ENCODE measurements at places on chromosomes 7 and 10.

DNA sequence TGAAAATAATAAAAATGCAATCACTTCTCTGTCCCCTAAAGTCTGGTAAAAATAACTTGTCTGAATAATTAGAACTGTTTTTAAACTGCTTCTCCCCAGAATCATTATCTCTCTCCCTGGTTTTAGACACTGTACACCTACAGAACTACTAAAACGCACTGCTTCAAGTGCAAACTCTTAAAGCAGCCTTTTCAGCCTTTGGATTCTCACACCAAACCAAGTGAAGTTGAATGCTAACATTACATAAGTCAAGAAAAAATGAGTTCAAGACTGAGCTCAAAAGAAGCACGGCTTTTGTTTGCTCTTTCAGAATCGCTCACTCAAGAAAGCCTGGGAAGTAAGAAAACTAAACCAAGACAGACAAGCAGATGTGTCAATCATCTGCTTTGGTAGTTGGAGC lies 188.8 kb downstream of the LSM5 start:
- DNase-seq: no peak

GRCh38 chr10:31034098-31034909 lies 2.6 kb upstream of the ZNF438 start:
- no peak for DNase-seq

DNA sequence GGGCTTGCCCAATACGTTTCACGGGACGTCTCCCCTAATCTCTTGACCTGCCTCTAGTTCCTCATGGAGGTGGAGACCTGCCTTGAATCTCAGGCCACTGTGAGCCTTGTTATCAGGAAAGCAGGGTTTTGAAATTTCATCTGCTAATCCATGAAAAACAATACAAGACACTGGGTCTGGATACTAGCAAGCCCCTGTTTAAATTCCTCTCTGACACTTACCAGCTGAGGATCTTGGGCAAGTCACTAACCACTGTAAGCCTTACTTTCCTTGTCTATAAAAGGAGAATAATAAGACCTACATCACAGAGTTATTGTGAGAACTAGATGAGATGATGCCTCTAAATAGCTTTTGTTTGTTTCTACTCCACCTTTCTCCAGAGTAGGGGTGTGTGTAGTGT lies 303.6 kb downstream of the FGFR2 start:
- DNase-seq: no peak

GRCh38 chr7:104231054-104232046 lies 23.5 kb upstream of the ORC5 start:
- no peak for DNase-seq

DNA sequence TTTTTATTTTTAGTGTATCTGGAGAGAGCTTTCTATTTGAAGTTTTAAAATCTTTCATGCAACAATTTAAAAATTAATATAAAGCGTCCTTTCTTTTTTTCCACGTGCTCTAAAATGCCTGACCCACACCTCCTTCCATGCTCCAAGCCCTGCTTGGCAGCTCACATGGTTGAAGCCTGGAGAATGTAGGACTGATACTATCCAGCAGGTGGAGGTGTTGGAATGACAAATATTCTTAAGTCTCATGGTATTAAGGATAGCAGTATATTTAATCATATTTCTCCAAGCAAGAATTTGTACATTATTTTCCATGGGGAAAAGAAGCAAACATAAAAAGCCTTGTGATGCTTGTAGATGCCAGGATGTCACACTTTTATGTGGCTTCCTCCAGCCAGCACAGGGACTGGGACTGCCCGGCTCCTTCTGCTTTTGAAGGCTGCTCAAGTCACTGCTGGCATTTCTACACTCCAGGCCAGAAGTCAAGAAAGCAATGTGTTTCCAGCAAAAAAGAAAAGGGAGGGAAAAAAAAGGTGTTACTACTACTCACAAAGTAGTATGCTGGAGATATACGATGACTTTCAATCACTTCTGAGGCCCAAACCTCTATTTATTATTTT lies 49.7 kb downstream of the BZW2 start:
- no peak for DNase-seq

DNA sequence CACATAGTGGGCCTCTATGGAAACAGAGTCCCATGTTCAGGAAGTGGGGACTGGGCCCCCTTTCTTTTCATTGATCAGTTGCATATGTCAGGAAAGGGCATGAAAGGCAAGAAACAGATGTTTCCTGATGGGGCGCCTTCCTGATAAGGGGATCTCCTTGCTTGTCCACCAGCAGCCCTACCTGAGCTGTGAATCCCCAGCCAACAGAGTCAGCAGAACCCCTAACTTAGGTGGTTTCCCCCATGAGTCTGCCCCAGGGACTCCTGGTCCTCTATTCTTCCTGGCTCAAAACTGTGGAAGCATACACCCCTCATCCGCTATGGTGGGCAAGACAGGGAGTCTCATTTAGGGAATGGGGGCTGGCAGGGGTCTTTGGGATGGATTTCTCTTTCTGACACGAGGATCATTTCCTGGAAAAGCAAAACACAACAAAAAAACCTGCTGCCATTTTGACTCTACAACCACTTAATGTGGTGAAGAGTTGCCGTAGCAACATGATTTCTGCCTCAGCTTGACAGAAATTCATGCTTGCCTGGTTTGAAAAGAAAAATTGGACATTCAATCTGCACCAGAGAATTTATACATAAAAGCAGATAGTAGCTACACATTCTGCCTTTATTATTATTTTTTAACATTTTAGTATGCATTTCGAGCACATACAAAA lies 119.8 kb downstream of the SPAG6 start:
- DNase-seq: no peak

GRCh38 chr7:50978633-50979215 lies 196.0 kb upstream of the GRB10 start:
- no peak for DNase-seq

DNA sequence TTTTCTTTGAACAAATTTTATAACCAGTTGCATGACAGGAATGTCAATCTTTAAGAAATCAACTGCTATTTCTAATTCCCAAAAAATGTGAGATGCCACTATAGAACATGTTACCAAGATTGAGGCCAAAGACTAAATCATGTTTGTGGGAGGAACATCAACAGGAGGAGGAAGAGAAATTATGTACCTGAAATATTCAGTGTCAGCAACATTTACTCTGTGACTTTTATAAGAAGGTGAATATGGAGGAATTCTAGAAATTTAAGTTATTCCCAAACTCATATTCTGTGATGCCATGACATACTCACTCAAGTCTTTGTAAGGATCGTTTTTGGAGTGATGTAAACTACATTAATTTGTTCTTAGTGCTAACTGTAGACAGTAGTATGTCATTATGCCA lies 408.4 kb downstream of the SH2D4B start:
- DNase-seq: no peak

DNA sequence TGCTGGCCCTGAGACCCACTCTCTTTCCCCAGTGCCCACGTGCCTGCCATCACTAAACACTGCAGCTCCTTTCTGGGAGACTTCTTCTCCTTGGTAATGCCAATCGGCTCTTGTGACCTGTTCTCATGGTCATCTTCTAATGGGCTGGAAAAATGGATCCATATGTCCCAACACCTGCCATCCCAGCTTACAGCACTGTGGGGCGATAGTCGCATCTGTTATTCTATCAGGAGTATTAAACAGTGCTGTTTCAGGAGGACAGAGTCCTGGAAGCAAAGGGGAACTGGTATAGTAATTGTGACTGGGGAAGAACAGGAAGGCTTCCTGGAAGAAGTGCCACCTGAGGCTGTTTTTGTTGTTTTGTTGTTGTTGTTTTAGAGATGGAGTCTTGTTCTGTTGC lies 411.2 kb downstream of the GLRX3 start:
- DNase-seq: no peak

DNA sequence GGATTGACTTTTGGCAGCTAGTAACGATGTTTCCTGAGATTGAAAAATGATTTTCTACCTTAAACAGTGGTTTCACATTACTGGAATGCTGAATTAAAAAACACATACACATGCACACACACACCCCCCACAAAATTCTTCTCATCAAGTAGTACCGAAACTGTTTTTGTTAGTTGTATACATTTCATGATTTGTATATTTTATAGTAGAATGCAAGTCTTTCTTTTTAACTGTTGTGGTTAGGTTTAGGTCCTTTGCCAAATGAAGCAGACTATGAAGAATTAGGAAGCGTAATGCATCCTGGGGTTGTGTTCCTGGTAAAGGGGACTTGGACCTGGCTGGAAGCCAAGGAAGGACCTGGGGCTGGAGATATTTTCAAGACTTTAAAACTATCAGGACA lies 505.8 kb downstream of the SUGCT start:
- DNase-seq: no peak

- no peak for DNase-seq
Measured at GRCh38 chr10:69151984-69152383, 28.0 kb downstream of the VPS26A start.

DNA sequence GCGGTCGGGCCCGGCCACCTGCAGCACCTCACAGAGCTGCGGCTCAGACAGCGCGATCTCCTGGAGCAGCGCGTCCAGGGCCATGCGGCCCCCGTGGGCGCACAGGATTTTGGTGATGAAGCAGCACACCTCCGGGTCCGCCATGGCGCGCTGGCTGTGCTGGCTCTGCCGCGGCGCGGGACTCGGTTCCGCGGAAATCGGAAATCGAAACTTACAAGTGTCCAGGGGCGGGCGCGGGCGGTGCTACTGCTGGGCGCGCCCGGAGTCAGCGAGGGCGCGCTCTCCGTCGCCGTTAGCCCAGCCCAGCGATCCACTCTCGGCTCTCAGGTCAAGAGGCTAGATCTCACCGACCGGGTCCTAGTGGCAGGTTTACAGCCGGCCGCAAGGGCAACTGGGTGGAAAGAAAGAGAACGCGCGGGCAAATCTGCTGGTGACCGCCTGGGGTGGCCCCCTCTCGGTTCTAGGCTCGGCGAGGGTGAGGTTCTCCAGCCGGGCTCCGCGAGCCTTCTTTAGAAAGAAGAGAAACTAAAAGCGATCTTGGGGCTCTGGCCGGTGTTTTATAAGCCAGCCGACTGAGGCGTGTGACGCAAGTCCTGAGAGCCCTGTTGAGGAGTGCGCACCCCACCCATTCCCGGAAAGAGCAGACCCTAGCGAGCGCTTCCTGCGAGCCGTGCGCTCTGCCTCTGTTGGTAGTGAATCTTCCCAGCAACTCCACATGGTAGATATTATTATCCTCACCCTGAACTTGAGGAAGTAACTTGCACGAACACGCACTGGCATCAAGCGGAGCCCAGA lies at the start of gene ZC3HAV1:
Gene ZC3HAV1, minus strand, starts transcription at position 533 of the 795 bp plus-strand sequence. Its CDS starts 389 bp downstream, at position 144.
- peak; percentile 74 for DNase-seq

- no peak for DNase-seq
Measured at GRCh38 chr10:62148155-62148554, 120.5 kb downstream of the RTKN2 start.

DNA sequence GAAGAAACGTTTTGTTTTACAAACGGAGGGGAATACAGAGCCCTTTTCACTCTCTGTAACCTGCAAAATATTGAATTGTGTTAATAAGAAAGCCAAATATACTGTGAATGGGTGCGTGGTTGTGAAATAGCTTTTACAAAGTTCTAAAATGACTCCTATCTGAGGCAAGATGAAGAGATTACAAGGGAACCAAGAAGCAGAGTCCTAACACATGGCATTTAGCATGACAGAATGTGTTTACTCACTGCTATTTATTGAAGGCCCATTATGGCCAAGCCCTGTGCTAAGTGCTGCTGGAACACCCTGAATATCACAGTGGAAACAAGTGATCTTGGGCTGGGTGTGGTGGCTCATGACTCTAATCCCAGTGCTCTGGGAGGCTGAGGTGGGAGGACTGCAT lies 12.9 kb downstream of the JCAD start:
- no peak for DNase-seq

- DNase-seq: no peak
Measured at GRCh38 chr7:31192986-31193385, 140.9 kb downstream of the ADCYAP1R1 start.

- DNase-seq: no peak
Measured at GRCh38 chr7:118753479-118753878, 529.0 kb downstream of the ANKRD7 start.

DNA sequence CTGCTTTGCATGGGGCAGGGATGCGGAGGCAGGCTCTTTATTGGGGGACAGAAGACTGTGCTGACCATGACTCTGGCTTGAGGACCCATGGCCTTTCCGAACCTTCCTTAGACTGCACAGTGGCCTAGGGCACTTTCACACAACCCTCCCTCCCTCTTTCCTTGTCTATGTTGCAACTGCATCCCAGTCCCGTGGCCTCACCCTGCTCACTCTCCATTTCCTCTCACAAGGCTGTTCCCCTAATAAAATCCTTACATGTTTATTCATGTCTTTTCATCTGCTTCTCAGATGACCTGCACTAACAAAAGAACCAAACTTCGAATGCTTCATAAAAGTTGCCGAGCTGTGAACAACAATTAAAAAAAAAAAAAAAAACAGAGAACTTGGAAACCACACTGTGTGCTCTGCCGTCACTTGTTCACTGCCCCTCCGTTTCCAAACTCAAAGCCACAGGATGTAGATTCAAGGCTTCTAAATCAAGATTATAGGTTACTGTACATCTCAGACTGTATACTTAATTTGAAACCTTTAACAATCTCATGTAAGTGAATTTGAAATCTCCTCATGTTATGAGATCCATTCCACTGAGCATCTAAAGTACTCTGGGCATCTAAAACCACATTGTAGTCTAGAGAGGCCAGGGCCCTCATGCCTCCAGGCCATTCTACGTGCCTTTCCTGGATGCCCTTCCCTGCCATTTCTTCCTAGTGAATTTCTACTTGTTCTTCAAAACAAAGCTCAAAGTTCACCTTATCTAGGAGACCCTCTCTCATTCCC lies 265.9 kb downstream of the SNX13 start:
- no peak for DNase-seq

GRCh38 chr10:33781606-33782395 lies 447.3 kb upstream of the NRP1 start:
- DNase-seq: no peak

- DNase-seq: no peak
Measured at GRCh38 chr10:91103384-91104192, 116.9 kb upstream of the PCGF5 start.

DNA sequence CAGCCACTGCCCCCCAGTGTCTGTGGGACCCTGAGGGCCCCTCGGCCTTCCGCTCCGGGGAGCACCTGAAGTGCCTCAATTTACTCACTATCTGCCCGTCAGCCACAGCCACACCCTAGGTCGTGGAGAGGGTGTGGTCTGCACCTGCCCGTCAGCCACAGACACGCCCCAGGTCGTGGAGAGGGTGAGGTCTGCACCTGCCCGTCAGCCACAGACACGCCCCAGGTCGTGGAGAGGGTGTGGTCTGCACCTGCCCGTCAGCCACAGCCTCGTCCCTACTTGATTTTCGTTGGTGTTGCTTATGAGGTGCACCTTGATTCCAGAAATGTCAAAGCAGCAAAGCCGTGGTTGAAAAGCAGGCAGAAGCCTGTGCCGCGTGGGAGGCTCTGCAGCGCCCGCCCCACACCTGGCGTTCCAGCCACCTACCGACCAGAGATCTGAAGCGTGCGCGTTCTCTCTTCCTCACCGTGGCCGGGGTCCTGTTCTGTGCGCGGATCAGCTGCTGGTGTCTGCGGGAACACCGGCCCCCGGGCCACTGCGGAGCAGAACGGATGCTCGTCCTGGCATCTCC lies 101.6 kb downstream of the DYNC2I1 start:
- DNase-seq: peak; percentile 94

GRCh38 chr7:42164881-42165428 lies 72.1 kb downstream of the GLI3 start:
- no peak for DNase-seq

Data from NCI-H187 (cell line).